ENCODE measurements at places on chromosomes 1 and 21.

DNA sequence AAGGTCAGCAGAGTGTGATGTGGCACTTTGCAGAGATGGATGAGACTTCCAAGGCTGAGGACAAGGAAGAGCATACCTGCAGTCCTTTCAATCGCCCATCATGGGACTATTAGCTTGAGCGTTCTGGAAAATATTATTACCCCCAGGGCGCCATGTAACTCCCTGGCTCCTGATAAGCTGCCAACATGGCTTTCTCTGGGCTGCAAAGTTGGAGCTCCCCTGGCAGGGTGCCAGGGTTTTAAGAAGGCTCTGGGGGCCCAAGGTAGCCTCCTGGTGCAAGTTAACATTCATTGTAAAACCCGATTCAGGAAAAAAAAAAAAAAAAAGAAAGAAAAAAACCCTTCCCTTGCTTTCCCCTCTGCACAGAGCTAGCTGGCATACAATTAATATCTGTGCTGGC, 196.7 kb downstream of the PBX1 start:
- DNase-seq, result no peak

GRCh38 chr1:231983588-231984193, 357.1 kb downstream of the DISC1 start:
- no peak for DNase-seq

DNA sequence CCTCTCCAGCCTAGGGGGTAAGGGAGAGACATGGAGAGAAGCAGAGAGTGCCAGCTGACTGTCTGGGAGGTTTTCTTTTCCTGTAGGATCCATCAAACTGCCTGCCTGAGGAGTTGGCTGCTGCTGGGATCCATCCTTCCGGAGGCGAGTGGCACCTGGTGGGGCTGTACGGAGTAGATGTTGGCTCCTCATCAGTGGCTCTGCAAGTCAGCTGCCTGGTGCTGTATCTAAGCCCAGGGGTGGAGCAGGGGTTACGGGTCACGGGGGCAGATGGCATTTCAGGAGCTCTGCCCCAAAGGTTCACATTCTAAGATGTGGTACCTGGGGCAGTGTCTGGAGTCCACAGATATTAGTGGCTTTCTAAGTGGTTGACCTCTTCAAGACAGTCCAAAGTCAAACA, 128.0 kb downstream of the ACTL8 start:
- no peak for DNase-seq

DNA sequence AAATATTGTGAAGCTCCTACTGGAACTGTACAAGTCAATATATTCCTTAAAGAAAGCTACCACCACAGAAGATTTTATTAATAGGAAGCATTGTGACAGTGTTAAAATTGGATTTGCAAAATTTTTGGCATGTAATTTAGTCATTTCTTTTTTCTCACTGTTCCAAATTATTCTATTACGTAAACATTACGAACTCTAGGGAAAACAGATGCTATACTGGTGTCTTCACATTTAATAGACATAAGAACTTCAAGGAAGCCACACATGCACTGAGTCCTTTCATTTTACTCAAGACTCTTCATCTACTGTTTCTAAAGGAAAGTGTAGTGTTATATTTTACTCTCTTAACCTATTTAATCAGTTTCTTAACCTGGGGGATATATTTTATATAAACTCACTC, 135.4 kb downstream of the HMCN1 start:
- no peak for DNase-seq

DNA sequence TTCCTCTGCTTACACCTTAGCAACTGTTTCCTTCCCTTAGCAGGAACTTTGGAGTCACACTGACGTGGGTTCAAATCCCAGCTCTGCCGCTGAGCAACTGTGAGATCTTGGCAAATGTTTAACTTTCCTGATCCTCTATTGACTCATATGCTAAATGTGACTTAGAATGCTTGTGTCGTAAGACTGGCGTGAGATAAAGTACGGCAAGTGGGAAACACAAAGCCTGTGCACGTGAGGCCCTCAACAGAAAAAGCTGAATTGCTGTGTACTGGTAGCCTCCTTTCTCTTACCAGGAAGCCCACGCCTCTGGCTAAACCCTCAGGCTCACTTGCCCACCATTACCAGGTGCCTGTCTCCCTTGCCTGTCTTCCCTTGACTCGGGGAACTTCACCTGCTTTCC, 135.4 kb upstream of the TNR start:
- no peak for DNase-seq

DNA sequence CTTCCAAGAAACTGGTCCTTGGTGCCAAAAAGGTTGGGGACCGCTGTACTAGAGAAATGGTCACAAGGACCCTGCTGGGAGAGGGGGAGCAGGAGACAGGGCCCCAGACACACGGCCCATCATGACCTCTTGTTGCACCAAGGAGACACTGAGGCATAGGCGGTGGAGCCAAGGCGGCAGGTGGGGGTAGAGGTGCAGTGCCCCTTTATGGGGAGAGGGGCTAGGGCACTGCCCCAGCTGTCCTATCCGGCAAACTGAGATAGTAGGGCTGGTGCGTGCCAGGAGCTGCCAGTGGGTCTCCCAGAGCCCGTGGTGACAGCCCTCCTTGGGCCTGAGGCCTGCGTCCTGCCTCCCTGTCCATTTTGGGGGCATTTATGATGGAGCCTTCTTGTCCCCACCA, 20.3 kb downstream of the TNNT2 start:
- no peak for DNase-seq

- peak; percentile 73 for DNase-seq
Observed at GRCh38 chr1:115641762-115642167, at the start of gene VANGL1. TSS of gene VANGL1 (plus strand) at chr1:115641970. CDS start at chr1:115651414, 9,444 bp downstream.

DNA sequence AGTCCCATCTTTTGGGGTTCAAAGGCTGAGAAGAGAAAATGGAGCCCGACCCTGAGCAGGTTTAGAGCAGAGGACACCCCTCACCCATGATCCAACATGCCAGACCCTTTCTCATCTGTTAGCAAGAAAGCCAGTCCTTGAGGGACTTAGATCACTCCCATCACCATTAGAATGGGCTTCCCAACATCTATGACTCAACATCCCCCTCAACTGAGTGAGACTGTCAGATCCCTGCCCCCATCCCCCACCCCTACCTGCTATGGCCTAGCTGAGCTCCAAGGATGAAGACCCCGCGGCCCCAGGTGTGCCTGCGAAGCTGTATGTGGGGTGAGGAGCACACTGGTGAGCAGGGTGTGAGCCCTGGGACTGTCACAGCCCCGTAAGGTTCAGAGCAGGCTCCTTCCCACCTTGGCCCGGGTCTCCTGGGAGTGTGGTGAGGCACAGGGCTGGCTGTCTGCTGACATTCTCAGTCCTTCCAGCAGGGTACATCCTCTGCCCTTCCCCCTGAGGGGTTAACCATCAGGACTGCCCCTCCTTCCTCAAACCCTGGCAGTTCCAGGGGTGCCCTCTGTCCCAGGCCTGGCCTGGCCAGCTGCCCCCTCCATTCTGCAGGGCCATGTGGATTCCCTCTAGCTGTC, 21.4 kb upstream of the BLACAT1 start:
- peak; percentile 46 for DNase-seq

DNA sequence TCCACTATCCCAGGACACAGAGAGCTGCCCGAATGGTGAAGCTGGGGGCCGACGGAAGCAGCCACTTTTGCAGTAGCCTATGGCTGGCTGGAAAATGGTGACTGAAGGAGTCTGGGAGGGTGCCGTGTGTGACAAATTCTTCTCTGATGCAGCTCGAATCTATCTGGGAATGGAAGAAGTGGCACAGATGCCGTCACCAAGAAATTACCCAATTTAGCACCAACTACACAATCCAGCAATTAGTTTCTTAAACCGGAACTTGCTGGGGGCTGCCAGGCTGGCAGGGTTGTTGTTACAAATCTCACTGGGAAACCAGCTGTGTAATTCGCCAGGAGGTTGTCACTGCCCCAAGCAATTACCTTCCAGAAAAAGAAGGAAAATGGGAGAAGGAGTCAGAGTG, 18.0 kb downstream of the DLGAP3 start:
- DNase-seq, result no peak

DNA sequence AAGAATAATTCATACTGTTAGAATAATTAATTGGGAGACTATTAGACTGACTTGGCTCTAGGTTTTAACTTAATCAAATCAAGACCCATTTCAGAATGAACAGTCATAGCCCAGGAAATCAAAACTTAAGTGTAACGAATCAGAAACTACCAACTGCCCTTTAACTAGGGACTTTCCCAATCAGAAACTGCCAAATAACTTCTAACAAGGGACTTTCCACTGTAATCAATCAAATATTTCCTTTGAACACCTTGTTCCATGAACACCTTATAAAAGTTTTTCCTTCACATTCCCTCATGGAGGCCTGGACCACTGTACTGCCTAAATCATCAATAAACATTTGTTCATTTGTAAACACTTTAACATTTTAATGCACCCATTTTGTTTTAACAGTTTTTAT, 1054.7 kb upstream of the TMPRSS15 start:
- DNase-seq, result no peak

DNA sequence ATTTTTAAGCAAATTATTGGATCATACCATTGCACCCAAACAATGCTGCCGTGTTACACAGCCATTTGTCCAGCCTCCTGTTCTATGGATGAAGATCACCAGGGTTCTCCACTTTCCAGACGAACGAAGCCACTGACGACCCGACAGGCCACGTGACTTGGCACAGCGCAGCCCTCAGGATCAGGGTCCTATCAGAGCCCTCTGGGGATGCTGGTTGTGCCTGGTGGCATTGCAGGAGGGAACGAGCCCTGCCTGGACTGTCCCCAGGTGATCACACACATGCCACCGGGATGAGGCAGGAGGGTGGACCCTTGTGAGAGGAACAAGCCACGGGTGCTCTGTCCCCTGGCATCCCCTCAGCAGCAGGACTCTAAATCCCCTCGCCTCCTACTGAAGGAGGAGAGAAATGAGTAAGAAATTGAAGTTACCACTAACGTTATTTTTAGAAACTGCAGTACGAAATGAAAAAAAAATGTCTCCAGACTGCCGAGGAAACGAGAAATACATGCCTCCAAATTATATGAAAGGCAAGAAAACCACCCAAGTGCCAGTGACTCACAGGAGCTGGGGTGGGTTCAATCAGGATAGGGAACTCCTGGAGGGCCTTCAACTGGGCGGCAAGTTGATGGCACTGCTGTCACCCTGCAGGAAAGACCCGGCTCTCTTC, 58.7 kb upstream of the PDE9A start:
- no peak for DNase-seq

DNA sequence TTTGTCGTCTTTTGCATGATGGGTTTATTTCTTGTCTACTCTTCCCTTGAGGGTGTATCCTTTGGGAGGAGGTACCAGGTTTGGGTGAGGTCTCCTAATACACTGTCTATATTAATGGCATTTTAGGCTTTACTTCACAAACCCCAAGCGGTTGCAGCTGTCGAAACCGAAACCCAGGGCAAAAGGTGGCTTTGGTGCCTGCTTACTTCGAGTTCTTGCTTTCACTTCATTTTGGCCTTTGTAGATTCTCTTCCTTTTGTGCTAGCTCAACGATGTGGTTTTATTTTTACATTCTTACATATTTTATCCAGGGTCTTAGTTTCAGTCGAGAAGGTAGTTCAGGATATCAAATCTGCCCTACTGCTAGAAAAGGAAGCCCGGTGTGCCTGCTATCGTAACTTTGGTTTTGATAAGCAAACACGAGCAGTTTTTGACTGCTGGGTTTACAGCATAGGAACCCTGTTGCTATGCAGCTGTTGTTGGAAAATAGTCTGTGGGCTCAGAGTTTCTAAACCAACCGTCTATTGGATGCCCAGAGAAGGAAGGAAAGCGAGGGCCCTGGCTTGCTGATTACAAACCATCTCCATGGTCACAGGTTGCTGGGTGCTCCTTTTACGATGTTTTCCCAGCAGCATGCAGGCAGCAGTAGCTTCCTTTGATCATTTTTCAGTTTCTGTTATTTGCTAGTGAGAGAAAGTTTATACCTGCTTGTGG, 9.8 kb upstream of the TSPAN2 start:
- DNase-seq, result peak; percentile 48

DNA sequence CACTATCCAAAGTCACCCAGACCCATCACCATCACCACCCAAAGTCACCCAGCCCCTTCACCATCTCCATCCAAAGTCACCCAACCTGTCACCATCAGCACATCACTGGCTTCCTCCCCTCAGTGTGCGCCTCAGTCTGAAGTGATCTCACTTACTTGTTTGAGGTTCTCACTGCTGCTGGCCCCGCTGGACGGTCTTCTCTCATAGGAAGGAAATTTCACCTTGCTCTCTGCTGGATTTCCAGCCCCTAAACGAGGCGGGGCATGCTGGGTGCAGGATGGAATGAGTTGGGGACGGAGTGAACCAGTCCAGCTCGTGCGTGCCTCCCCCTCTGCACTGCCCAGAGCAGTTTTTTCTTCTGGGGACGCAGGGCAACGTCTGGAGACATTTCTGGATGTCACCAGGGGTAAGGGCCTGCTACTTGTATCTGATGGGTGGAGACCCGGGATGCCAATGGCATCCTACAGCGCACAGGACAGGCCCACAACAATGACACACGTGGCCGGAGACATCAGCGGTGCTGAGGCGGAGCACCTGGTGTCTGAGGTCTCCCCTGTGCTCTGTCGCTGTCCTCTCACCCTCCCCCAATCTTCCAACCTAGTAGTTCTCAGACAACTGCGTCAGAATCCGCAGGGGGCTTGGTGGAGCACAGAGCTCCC, 38.6 kb downstream of the PDE9A start:
- DNase-seq, result no peak

DNA sequence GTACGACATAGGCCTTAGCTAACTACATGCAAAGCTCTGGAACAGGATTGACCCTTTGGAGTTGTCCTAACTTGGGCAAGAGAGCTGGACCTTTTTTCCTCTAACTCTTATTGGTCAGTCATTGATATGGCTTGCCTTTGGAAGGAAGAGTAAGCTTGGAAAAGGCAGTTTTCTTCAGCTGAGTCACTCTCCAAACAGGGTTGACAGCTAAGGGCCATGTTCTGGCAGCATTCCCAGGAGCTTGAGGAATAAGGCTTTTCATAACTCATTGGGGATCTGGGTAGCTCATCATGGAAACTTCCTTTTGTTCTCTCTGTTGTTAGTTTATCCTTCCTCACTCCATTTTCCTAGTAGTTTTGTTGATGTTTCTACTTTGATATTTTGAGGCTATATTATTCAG, 14.5 kb upstream of the ERRFI1 start:
- DNase-seq, result peak; percentile 90

DNA sequence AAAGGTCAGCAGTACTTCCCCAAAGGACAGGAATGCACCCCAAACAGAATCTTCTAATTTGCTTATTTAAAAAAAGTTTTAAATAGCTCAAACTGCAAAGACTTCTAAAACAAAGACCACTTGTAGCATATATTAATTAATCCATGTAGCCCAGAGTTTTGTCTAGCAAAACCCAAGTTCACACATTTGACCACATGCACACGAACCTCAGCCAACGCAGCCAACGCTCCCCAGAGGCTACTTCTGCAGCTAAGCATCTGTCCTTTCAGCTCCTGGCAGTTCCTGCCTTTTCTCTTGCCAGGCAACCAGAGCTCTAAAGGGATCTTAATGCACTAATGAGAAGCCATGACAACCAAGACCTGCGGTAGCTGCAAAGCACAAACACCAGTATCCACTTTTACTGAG, 89.6 kb downstream of the RERE start:
- DNase-seq, result no peak

GRCh38 chr1:215883004-215883403, 315.9 kb downstream of the KCTD3 start:
- DNase-seq, result no peak

All from RWPE1 (cell line).